Fibroblast of skin of left quadriceps (primary cell): ENCODE measurements at places on chromosomes 5 and 9.
A peak's percentile ranks its signal among the peaks of the same experiment; 100 is the strongest.

- DNase-seq, result no peak
Observed at GRCh38 chr5:68347536-68347935, 132.0 kb downstream of the PIK3R1 start.

DNA sequence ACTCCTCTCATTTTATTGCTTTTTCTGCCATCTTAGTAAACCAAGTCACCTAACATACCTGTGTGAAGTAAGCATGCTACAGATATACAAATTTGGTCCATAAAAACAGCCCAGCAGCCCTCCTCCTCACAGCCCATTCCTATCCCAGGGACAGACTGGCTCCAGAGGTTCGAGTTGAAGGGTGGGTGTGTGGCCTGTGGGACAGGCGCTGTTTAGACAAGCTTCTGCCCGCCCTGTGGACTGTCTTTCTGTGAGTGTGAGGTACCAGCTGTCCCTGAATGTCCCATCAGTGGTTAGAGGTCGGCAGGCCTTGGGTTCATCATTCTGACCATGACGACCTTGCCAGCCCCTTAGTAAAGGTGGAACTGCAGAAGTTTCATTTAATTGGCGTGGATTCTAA, 82.0 kb downstream of the WNK2 start:
- no peak for DNase-seq

DNA sequence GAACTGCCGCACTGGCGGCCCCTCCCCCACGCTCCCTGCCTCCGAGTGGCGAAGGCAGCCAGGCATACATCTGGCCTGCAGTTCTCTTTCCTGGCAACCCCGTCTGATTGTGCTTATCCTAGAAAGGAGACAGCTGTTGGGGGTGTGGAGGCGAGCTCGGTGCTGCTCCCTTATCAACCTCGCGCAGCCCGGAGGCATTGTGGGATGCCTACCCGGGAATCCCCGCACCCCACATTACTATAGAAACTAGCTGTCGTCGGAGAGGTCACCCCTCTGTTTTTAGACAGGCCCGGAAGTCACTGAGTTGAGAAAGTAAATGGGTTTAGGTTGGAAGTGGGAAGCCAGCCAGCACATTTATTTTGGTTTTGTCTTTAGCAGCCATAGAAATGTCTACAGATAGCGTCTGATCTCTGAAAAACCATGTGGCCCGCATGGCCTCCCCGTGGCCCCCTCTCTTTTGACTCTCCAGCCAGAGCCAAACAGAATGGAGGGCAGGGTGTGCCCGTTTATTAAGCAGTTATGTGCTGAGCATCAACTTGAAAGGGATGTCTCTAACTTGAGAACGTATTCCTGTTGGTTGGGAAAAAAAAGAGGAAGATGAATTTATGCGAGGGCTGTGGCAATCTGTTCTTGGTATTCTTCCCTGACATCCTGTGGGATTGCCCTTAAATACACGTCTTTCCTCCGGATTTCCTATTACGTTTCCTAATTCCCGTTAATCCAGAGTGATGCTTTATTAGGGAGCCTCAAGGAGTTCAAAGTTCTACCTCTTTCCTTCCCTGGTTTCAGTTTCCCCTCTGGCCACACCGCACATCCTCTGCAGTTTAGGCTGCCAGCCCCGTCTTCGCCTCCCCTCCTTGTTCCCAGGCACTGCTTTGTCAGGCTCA, 3.9 kb downstream of the STC2 start:
- peak; percentile 79 for DNase-seq

- DNase-seq, result no peak
Observed at GRCh38 chr9:106576232-106576760, 286.7 kb upstream of the ZNF462 start.

GRCh38 chr9:132547976-132548730, 34.3 kb upstream of the BARHL1 start:
- no peak for DNase-seq

DNA sequence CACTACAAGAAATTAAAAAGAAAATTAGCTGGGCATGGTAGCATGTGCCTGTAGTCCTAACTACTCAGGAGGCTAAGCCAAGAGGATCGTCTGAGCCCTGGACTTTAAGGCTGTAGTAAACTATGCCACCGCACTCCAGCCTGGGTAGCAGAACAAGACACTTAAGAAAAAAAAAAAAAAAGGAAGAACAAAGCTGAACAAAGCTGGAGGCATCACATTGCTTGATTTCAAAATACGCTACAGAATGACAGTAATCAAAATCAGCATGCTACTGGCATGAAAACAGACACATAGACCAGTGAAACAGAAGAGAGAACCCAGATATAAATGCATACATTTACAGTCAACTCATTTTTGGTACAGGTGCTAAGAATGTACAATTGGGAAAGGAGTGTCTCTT, 14.5 kb upstream of the OTULIN start:
- DNase-seq, result no peak

- DNase-seq, result no peak
Observed at GRCh38 chr9:85630676-85631075, 111.1 kb downstream of the AGTPBP1 start.

GRCh38 chr9:87167582-87167981, 220.3 kb upstream of the GAS1 start:
- no peak for DNase-seq
